ENCODE measurements at places on chromosomes 12 and 14. TPM values are rescaled to one million over a fixed set of nuclear protein-coding genes. Genes with fewer than 3 reads are reported as not detected.

GRCh38 chr14:61355892-61356325, 34.5 kb downstream of the PRKCH start:
- H3K4me1 ChIP-seq, result peaks cover 13% of the 10 kb centered on the region
- no peak overlapping the region for H3K4me3 ChIP-seq
- no peaks in the 10 kb centered on the region for H3K36me3 ChIP-seq
- H3K27ac ChIP-seq, result no peak overlapping the region
- no peaks in the 10 kb centered on the region for H3K27me3 ChIP-seq

DNA sequence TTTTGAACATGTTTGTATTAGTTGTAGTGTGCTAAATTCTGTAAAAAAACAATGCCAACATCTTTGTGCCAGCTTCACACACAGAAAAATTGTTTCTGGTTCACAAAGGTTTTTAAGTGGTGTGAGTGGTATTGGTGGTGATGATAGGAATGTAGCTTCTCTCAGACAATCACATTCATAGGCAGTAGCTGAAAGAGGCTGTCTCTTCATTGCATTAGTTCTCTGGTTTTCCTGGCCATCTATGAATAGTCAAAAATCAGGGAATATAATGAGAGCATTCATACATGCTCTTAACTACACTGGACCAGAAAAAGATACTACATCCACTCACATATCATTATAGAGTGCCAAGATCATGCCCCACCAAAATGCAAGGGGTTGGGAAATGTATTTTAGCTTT, 433.5 kb downstream of the FLRT2 start:
- H3K27me3 ChIP-seq, result no peaks in the 10 kb centered on the region
- H3K4me1 ChIP-seq, result no peaks in the 10 kb centered on the region
- no peak overlapping the region for H3K27ac ChIP-seq
- no peaks in the 10 kb centered on the region for H3K36me3 ChIP-seq

- H3K27me3 ChIP-seq, result no peaks in the 10 kb centered on the region
- no peak overlapping the region for H3K4me3 ChIP-seq
- peak; percentile 31 for DNase-seq
- H3K27ac ChIP-seq, result peak overlapping the region; percentile 74
Observed at GRCh38 chr12:11894890-11895289, 175.8 kb upstream of the BCL2L14 start.

GRCh38 chr12:65779946-65780345, 44.3 kb upstream of the HMGA2 start:
- H3K36me3 ChIP-seq, result no peaks in the 10 kb centered on the region
- H3K27me3 ChIP-seq, result no peaks in the 10 kb centered on the region
- H3K27ac ChIP-seq, result no peak overlapping the region
- DNase-seq, result no peak

GRCh38 chr14:105876829-105877228, 350.4 kb downstream of the TMEM121 start:
- DNase-seq, result no peak
- H3K27me3 ChIP-seq, result no peaks in the 10 kb centered on the region
- H3K36me3 ChIP-seq, result no peaks in the 10 kb centered on the region

The OR5AU1 gene
- total RNA-seq, result not detected

The USP44 gene
- total RNA-seq, result 0.05 TPM

DNA sequence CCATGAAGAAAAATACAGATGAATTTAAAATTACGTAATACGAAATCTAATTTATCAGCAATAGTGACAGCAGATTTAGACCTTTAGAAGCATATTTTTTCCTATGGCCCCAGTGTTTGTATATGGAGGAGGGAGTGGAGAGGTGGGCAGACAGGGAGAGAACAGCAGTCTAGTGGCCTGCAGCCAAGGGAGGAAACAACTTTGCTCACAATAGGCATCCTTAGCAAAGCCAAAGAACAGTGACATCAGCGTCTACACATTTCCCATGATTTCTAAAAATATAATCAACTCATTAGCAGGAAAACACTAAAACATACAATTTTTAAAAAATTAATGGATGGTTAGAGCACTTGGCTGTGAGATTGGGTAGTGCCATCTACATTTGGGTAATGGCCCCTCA, 622.6 kb upstream of the ATP2B1 start:
- H3K36me3 ChIP-seq, result no peaks in the 10 kb centered on the region
- no peak overlapping the region for H3K4me3 ChIP-seq
- H3K27ac ChIP-seq, result no peak overlapping the region

The SLC7A7 gene
- 50.8 TPM for total RNA-seq

GRCh38 chr14:69139743-69140142, 13.2 kb downstream of the DCAF5 start:
- H3K4me1 ChIP-seq, result peaks cover 18% of the 10 kb centered on the region
- H3K36me3 ChIP-seq, result peaks cover 19% of the 10 kb centered on the region
- H3K4me3 ChIP-seq, result no peak overlapping the region
- no peak overlapping the region for H3K27ac ChIP-seq

- peaks cover 10% of the 10 kb centered on the region for H3K4me1 ChIP-seq
- no peak for DNase-seq
- H3K36me3 ChIP-seq, result no peaks in the 10 kb centered on the region
- H3K27me3 ChIP-seq, result no peaks in the 10 kb centered on the region
- H3K27ac ChIP-seq, result no peak overlapping the region
- H3K4me3 ChIP-seq, result no peak overlapping the region
Observed at GRCh38 chr12:124764870-124765580, 98.6 kb downstream of the SCARB1 start.

The SLC5A8 gene
- not detected for total RNA-seq

The CABP1 gene
- 2.4 TPM for total RNA-seq

DNA sequence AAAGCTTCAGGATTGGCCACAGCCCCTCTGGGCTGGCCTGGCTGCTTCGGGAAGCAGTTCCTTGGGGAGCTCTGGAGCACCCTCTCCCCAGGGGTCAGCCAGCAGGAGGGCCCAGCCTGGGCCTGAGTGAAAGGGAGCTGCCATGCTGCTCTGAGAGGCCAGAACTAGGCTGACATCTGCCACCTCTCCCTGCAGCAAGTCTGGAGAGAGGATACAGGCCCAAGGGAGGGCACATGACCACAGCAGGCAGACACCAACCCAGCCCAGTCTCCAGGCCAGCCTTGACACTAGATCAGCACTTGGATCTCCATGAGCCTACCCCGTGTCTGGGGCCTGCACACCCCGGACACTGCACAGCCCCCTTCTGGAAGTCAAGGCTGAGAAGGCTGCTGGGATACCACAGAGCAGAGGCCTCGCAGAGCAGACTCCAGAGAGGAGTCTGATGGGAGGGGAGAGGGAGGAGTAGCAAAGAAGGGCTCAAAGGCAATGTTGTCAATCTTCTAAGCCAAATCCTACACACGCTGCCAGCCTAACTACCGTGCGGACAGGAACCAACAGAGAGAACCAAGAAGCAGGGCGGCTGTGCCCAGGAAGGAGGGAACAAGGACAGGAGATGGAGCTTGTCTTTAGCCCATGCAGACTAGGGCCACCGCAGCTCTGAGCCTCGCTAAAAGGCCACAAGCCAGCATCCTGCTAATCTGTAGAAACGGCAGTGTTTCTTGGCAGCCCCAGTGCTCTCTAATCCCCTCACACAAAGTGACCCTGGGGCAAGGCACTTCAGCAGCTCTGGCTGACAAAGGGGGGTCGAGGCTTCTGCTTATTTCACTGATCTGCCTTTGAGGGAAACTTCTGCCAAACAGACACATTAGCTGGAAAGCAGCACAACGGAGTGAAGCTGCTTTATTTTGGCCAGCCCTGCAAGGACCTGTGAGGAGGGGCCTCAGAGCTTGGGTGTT, 12.9 kb downstream of the COL2A1 start:
- DNase-seq, result no peak
- H3K27ac ChIP-seq, result no peak overlapping the region
- no peak overlapping the region for H3K4me3 ChIP-seq

The HOXC13 gene
- total RNA-seq, result not detected

The ZFYVE26 gene
- 25.6 TPM for total RNA-seq

The GALNT9 gene
- total RNA-seq, result not detected

- no peaks in the 10 kb centered on the region for H3K27me3 ChIP-seq
- H3K36me3 ChIP-seq, result no peaks in the 10 kb centered on the region
- H3K4me1 ChIP-seq, result no peaks in the 10 kb centered on the region
- H3K27ac ChIP-seq, result no peak overlapping the region
Observed at GRCh38 chr12:76375470-76375869, 27.3 kb upstream of the BBS10 start.

The MAPK1IP1L gene
- total RNA-seq, result 101 TPM

DNA sequence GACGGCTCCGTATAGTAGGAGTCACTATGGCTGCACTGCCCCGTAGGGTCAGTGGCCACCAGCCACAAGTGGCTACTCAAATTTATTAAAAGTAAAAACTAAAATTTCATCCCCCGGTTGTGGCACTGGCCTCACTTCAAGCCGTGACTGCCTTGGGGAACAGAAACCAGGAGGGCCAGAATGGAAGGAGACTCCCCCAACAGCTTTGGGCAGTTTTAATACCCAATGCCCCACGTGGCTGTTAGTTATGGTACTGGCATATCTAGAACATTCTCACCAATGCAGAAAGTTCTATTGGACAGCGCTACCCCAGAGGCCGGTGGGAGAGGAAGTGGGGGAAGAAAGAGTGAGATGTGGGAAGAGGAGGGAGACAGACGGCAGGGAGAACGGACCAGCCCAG, 6.2 kb downstream of the NCOR2 start:
- no peak for DNase-seq
- peaks cover 32% of the 10 kb centered on the region for H3K4me1 ChIP-seq
- H3K4me3 ChIP-seq, result no peak overlapping the region
- H3K27ac ChIP-seq, result peak overlapping the region; percentile 46
- no peaks in the 10 kb centered on the region for H3K27me3 ChIP-seq

The LRP1-AS gene
- total RNA-seq, result not detected

GRCh38 chr12:86634456-86635410, 378.5 kb upstream of the MGAT4C start:
- no peak overlapping the region for H3K4me3 ChIP-seq
- DNase-seq, result no peak
- H3K4me1 ChIP-seq, result no peaks in the 10 kb centered on the region

The P2RX2 gene
- total RNA-seq, result not detected

DNA sequence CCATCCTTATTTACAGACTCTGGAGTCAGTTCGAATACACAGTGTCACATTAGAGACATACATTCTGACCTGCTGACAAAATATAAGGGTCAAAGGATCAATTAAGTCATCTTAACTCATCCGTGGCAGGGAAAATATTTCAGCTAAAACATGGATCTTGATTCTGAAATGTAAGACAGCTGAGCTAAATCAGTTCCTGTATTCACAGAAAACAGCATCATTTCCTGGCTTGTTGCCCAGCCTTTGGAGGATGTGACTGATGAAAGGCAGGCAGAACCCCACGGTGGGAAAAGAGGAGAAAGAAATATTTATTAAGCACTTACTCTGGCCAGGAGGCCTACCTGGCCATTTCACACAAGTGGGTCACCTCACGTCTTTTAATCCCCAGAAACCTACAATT, 101.9 kb downstream of the GAS2L3 start:
- no peaks in the 10 kb centered on the region for H3K4me1 ChIP-seq
- H3K27ac ChIP-seq, result no peak overlapping the region
- no peaks in the 10 kb centered on the region for H3K36me3 ChIP-seq
- DNase-seq, result no peak
- H3K27me3 ChIP-seq, result no peaks in the 10 kb centered on the region

- peak overlapping the region; percentile 20 for H3K27ac ChIP-seq
- peak; percentile 52 for DNase-seq
- peaks cover 16% of the 10 kb centered on the region for H3K4me1 ChIP-seq
- no peaks in the 10 kb centered on the region for H3K27me3 ChIP-seq
- no peak overlapping the region for H3K4me3 ChIP-seq
Observed at GRCh38 chr14:57060276-57060955, 208.3 kb downstream of the EXOC5 start.

GRCh38 chr12:18868717-18869116, 130.8 kb downstream of the CAPZA3 start:
- no peak overlapping the region for H3K27ac ChIP-seq
- H3K27me3 ChIP-seq, result no peaks in the 10 kb centered on the region
- H3K36me3 ChIP-seq, result no peaks in the 10 kb centered on the region
- H3K4me3 ChIP-seq, result no peak overlapping the region
- DNase-seq, result no peak
- H3K4me1 ChIP-seq, result no peaks in the 10 kb centered on the region

GRCh38 chr12:54053003-54053750, 458 bp upstream of the HOXC4 start:
- H3K4me3 ChIP-seq, result peak overlapping the region; percentile 84
- H3K36me3 ChIP-seq, result no peaks in the 10 kb centered on the region
- peaks cover 22% of the 10 kb centered on the region for H3K4me1 ChIP-seq
- DNase-seq, result peak; percentile 68
- H3K27ac ChIP-seq, result peak overlapping the region; percentile 89
- H3K27me3 ChIP-seq, result no peaks in the 10 kb centered on the region

GRCh38 chr14:21675566-21675965, 1.9 kb upstream of the OR4E1 start:
- H3K36me3 ChIP-seq, result no peaks in the 10 kb centered on the region
- DNase-seq, result no peak
- no peak overlapping the region for H3K4me3 ChIP-seq
- no peaks in the 10 kb centered on the region for H3K27me3 ChIP-seq

GRCh38 chr12:13588574-13588973, 392.0 kb downstream of the EMP1 start:
- peak; percentile 13 for DNase-seq
- no peak overlapping the region for H3K27ac ChIP-seq
- H3K27me3 ChIP-seq, result no peaks in the 10 kb centered on the region
- H3K4me1 ChIP-seq, result no peaks in the 10 kb centered on the region
- H3K4me3 ChIP-seq, result no peak overlapping the region

DNA sequence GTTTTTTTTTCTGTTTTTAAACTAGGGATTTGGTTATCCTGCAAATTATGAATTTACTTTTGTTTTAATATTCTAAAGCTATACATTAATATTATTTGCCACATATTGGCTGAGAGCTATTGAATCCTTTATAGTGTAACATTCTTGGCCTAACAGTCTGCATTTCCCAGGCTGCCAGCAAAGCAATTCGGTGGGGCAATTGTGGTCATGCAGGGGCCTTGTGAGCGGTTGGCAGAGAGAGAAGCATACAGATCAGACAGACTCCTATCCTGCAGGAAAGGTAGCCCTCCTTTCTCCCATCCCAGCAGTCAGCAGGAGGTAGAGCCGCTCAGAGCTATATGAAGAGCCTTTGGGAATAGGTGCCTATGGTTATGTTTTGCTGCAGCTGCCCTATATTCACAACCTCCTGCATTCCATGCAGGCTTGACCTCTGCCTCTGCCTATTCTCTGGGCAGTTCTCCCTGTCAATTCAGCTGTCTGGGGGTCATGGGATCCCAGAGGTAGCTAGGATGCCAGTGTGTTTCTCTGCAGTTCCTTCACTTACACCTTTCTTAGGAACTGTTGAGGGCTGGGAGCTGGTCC, 144.7 kb downstream of the GPHN start:
- no peak for DNase-seq
- peaks cover 35% of the 10 kb centered on the region for H3K4me1 ChIP-seq
- H3K4me3 ChIP-seq, result no peak overlapping the region
- H3K27ac ChIP-seq, result no peak overlapping the region
- no peaks in the 10 kb centered on the region for H3K36me3 ChIP-seq
- no peaks in the 10 kb centered on the region for H3K27me3 ChIP-seq

DNA sequence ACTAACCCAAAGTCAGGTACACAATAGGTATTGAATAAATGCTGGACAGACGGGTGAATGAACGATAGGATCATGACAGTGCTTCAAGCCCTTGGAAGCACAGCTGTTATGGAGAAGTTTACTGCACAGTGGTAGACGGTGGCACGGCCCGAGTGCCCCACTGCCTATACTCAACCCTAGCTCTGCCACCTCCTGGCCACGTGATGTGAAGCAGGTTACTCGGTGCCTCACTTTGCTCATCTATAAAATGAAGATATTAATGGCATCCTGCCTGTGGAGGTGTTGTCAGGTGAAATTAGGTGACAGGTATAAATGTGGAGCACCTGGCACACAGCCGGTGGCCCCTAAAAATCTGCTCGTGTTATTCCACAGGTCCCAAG, 5.8 kb downstream of the ASB2 start:
- H3K27me3 ChIP-seq, result no peaks in the 10 kb centered on the region
- H3K4me3 ChIP-seq, result peak overlapping the region; percentile 37
- no peak for DNase-seq
- H3K27ac ChIP-seq, result peak overlapping the region; percentile 85

The ABCD2 gene
- total RNA-seq, result 11.0 TPM

Data from GM12878 (cell line).